ENCODE measurements at places on chromosomes 7 and 10.

DNA sequence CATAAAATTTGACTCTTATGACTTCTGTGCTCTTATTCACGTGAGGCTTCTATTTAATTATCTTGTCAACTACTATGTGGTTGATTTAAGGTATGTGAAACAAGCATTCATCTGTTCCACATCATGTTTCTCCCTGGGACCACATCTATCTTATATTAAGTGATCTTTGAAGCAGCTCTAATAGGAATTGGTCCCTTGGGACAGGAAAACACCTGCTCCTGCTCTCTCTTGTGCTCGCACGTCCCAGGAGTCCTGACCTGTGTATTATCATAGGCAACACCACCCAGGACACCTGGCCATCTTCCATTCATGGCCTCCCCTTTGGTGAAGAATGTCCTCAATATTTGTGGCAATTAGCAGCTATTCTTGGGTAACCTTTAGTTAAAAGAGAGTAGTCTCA lies 269.2 kb downstream of the NRG3 start:
- no peak for DNase-seq

DNA sequence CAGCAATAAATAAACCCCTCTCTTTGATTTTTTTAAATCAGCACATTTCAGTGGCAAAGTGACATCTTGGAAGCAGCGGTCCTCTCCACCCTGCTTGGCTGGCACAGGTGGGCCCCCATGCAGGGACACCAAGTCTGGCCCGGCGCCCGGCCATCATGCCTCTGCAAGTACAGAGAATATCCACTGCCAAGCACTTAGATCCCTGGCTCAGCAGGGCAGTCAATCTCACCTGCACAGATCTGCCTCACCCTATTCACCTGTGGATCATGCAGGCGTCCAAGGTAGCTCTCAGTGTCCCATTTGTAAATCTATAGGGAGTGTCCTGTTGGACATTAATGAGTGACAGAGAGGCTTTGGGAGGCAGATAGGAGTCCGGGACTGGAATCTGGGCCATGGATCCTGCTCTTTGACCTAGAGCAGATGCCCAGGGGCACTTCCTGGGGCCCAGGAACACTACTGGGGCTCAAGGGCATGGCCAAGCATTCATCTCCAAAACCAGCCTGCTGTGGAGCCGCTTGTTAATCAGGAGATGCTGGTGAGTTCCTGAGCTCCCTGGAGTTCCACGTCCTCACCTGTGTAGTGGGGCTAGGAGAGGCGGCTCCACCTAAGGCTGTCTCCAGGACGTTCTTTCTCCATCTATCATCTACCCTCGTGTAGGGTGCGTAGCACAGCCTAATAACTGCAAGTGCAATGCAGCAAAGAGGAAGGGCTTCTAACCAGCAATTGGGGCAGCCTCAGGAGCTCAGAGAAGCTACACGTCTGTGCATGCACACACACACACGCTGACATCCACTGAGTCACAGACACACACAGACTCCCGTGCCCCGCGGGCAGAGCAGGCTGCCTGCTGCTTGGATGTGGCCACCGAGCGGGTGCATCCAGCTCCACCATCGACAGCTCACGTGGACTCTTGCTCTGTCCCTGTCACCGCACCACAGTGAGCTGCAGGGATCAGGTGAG lies 123.6 kb downstream of the OAT start:
- DNase-seq, result no peak

GRCh38 chr10:5274795-5275194 lies 78.2 kb downstream of the AKR1C4 start:
- DNase-seq, result no peak

DNA sequence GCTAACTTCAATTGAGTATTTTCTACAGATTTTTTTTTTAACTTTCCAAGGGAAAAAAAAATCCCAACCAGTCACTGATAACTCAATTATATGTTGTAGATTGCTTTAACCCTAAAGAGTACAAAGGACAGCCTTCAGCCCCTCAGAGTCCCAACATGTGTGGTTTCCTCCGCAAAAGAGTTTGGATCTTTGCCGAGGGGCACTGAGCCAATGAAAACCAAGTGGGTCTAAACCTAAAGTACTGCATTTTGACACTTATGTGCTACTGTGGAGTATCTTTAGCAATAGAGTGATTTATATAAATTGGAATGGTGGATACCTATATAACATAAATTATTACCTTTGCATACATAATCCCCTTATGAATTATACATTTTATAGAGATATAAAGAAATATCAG lies 91.5 kb downstream of the SEMA3D start:
- DNase-seq, result no peak

DNA sequence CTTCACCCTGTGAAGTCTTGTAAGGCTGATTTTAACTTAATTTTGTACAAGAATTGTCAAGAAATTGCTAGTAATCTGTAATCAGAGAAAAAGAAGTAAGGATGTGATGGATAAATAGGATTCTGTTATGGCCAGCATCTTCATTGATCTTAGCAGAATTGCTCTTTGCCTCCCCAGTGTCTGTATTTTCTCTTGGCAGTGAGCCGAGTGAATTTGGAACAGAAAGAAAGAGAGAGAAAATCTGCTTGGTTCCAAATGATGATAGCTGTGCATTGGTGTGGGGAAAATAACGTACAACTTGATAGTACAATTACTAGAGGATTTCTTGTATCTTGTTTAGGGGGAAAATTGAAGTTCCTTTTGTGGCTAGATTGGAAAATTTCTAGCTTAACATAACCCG lies 34.6 kb downstream of the VTI1A start:
- no peak for DNase-seq

DNA sequence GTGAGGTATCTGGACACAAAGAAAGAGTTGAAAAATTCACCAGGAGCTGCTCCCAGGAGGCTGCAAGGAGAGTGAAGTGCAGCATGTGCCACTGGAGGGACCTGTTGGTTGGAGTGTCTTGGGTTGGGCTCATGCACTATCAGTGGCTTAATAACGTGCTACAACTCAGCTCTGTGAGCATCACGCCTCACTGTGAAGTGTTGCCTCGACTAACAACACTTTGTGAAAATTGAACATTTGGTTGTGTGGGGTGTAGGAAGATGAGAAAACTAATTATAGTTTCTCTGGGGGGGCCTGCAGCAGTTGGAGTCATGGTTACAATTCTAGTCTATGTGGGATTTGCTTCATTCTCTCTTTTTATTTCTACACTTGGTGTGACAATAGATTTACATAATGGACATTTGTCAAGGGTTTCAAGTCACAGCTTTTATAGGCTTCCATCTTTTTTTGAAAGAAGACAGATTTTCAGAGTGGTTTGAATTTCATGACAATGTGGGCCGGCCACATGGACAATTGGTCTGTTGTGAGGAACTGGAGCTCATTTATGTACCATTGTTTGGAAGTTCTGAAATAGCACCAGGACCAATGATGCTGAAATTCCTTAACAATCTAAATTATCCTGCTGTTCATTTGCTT lies 121.3 kb downstream of the RAMP3 start:
- DNase-seq, result no peak

DNA sequence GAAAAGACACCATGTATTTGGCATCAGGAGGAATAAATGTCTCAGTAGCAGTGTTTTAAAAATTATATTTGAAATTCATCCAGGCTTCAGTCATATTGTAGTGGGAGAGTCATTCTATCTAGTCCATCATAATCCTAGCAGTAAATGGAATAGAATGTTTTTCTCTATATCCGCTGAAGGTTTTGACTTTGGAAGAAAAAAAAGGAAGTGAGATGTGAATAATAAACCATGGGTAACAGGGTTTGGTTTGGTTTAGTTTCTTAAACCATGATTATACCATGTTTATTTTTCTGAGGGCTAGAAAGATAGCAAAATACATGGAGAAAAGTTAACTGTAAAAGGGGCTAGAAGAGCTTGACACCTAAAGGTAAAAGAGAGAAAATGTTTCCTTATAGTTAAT lies 16.4 kb upstream of the BPGM start:
- DNase-seq, result no peak

DNA sequence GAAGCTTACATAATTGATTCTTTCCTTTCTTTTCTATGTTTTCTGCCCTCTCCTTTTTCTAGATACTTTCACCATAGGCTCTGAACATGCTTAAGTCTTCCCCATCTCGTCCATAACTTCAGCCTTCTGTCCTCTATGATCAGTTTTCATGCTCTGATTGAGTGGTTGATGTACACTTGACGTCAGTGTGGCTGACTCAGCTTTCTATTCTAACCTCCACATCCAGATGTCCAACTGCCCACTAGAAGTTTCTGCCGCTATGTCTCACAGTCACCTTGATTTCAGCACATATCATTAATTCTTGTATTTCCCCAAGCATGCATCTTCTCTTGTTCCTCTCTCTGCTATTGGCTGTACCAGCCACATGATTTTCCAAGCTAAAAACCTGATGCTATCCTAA lies 15.0 kb downstream of the CDK14 start:
- no peak for DNase-seq

- DNase-seq, result no peak
Observed at GRCh38 chr7:151038951-151039849, 9.1 kb upstream of the ASIC3 start.

GRCh38 chr10:102467971-102468438 lies 16.7 kb upstream of the C10orf95 start:
- no peak for DNase-seq

- no peak for DNase-seq
Observed at GRCh38 chr7:142553216-142553615, 196.1 kb upstream of the PRSS1 start.

DNA sequence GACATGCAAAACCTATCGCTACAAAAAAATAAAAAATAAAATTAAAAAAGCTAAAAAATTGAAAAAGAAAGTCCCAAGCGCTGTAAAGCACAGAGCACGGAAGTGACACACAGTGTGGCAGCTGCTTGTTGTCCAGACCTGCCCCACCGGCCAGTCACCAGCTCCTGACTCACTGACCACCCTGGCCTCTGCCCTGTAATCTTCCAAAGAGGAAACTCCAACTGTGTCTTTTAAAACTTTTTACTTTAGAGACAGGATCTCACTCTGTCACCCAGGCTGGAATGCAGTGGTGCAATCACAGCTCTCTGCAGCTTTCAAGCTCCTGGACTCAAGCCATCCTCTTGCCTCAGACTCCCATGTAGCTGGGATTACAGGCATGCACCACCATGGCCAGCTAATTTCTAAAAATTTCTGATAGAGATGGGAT lies 23.6 kb downstream of the GNA12 start:
- DNase-seq, result no peak

DNA sequence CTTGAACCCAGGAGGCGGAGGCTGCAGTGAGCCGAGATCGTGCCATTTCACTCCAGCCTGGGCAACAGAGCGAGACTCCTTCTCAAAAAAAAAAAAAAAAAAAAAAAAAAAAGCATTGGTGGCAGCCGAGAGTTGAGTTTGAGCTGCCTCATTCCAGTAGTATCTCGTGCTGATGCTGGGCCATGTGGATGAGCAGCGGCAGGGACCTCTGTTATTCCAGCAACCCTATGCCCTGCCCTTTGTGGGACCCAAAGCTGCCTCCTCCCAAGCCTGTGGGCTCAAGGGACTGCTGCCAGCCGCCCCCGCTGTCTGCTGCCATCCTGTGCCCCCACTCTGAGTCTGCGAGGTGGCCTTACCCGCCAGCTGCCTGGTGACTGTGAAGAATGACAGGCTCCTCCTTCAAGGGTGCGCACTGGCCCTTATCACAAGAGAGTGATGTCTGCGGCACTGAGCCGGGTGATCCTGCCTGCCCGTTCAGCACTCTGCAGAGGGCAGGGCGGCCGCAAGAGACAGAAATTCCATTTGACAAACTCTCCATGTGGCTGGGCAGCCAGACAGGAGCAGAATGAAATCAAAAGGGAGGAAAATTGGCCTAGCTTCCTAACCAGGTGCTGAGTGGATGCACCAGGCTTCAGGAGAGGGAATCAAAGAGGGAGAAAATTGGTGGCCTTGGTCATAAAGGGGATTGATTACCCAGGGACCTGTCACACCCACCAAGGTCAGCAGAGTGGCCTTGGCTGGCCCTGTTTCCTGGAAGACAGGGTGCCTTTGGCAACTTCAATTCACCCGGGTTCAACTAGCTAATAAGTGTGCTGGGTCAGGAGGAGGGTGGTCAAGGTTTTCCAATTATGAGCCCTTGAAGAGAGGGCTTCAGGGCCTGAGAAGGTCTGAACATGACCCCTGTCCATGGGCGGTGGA lies 65.3 kb upstream of the ZMIZ1 start:
- no peak for DNase-seq

- no peak for DNase-seq
Observed at GRCh38 chr10:78229489-78229888, 195.8 kb downstream of the RPS24 start.

GRCh38 chr7:22442882-22443369 lies 57.1 kb downstream of the STEAP1B start:
- DNase-seq, result no peak

DNA sequence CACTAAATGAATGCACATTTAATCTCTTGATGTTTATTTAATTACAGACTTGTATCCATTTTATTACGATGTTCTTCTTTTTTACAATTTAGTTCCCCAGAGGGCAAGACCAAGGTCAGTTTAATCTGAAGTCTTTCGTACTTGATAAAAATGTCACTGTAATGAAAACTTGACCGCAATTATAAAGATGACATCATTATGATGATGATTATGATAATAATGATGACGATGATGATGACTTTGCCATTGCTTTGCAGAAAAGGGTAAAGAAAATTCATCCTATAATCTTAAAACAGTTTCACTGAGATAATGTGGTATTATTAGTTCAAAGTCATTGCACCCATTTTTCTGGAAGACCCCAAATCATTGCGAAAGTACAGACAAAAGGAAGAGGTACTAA lies 290.1 kb downstream of the NEBL start:
- no peak for DNase-seq

DNA sequence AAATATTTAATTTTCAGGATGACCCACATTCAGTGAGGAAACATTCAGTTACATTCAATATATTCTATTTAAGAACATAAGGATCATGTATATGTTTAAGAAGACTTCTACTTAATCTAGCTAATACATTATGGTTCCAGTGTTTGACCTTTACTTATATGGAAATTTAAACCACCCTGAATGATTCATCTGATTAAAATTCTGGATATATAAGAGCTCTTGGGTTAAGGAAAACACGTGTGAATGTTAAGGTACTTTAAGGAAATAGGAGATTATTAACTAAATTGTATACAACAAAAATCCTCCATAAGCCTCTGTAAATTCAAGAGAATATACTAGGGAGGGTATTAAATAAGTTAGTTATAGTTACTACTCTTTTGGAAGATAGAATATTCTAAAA lies 40.9 kb downstream of the HDAC9 start:
- no peak for DNase-seq

- DNase-seq, result no peak
Observed at GRCh38 chr7:71470326-71470725, 338.4 kb downstream of the GALNT17 start.

DNA sequence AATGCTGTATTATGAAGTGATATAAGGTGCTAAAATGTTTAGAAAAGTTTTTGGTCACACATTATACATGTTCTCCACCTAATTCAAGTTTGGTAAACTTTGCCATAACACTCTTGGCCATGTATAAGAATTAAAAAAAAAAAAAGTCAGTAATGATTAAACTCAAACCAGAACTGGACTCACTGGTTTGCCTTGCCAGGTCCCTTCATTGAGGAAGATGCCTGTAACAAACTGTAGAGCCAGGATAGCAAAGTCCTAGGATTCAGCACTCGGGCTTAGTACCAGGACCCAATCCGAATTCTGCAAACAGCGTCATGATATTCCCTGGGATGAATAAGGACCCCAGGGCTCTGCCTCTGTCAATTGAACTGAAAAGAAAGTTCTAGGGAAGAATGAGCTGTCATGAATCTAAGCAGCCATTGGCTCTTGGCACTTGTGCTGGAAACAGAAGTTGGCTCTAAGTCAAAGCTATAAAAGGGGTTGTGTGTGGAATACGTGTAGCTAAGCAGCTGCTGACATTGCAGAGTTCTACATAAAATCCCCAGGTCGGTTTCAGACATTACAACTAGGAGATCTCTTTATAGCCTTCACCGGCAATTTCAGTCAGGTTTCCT lies 216.9 kb downstream of the C7orf25 start:
- no peak for DNase-seq

- no peak for DNase-seq
Observed at GRCh38 chr10:6562221-6562620, 17.9 kb downstream of the PRKCQ start.

All from NCI-H2107 (cell line).